Activated CD4-positive, alpha-beta T cell treated with anti-CD3 and anti-CD28 coated beads, Interleukin-2, amount 50 U/mL, for 1 hour (primary cell): ENCODE measurements at places on chromosomes 7 and 10.

DNA sequence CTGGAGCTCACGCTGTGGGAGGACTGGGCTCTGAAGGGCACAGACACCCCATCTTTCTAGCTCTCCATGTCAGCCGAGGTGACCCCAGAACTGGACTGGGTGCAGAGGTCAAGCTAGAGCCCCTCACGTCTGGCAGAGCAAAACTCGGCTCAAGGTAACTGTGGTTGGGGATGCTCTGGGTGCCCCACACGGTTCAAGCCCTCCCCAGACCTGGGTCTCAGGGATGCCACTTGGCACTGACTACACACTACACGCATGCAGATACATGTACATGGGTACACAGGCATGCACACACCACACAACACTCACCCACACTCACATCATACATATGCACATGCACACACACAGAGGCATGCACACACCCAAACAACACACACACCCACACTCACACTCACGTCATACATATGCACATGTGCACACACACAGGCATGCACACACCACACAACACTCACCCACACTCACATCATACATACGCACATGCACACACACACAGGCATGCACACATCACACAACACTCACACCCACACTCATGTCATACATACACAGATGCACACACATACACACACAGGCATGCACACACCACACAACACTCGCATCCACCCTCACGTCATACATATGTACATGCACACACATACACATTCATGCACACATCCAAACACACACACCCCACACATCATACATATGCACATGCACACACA, 219.3 kb downstream of the DNAJB6 start:
- no peak for DNase-seq

DNA sequence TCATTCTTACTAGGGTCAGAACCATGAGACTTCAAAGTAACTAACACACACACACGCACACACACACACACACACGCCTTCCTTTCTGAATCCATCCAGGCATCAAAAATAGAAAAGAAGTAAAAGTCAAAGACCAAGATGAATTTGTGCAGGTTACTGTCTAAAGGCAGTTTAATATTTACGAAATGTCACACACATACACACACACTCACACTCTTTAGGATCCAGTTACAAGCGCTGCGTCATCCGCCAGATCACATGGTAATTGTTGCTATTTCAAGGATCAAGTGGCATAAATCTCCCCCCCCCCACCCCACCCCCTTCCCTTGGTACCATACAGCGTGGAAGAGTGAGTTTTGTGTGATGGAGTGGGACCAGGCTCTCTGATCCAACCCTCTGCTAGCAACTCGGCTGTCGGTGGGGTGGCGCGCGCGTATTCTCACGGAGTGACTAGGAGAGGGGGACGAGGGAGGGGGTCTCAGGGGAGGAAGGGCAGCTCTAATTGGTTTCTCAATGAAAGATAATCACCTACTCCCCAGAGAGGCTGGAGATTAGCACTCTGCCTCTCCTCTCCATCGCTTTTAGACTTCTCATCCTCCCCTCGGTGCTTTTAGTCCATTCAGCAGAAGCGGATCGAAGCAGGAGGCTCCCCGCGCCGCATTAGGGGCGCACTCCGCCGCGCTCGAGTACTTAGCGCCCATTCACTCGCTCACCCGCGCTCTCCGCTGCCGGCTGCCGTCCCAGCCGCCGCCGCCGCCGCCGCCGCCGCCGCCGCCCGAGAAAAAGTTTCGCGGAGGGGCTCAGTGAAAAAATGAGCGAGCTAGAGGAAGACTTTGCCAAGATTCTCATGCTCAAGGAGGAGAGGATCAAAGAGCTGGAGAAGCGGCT, 83.5 kb upstream of the PRKG1 start:
- DNase-seq = no peak

GRCh38 chr7:154841731-154842331, 161.1 kb downstream of the PAXIP1 start:
- DNase-seq = no peak

DNA sequence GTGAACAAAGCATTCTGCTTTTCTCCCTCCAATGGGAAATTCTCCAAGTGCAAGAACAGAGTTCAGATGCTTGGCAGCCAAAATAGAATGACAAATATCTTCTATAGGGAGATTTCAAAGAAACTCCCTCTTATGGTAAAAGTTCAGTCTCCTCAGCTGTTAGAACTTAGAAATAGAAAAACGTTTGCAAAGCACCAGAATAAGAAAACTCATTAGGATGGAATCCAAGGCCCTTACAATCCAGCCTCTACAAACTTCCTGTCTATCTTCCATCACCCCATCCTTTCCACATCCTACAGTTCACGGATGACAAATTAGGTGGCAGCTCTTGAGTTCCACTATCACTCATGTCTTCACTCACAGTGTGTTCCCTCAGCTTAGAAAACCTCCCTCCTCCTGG, 25.7 kb downstream of the FAM13C start:
- DNase-seq = no peak

- DNase-seq = no peak
Measured at GRCh38 chr7:70726951-70727378, 405.0 kb upstream of the GALNT17 start.

- no peak for DNase-seq
Measured at GRCh38 chr10:44035474-44036197, 349.3 kb downstream of the CXCL12 start.

- DNase-seq = peak; percentile 20
Measured at GRCh38 chr7:55641273-55641691, 69.0 kb upstream of the VOPP1 start.

- DNase-seq = no peak
Measured at GRCh38 chr10:100496567-100496966, 23.1 kb downstream of the SEC31B start.

GRCh38 chr7:110760341-110760740, 330.6 kb upstream of the LRRN3 start:
- no peak for DNase-seq

DNA sequence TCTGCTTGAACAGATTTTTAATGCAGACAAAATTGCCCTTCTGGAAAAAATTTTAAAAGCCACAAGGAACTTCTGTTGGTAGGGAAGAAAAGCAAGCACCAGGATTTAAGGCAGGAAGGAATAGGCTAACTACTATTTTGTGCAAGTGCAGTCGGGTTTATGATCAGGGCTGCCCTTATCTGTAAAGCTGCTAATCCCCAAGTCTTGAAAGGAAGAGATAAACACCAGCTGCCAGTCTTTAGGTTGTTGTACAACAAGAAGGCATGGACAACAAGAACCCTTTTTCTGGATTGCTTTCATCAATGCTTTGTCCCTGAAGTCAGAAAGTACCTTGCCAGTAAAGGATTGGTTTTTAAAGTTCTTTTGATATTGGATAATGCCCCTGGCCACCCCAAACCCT, 40.7 kb downstream of the RALA start:
- DNase-seq = no peak

GRCh38 chr10:53029449-53029848, 256.9 kb upstream of the MBL2 start:
- DNase-seq = no peak

- no peak for DNase-seq
Measured at GRCh38 chr7:50145226-50145625, 52.2 kb upstream of the ZPBP start.

- DNase-seq = no peak
Measured at GRCh38 chr7:72163271-72163670, 248.9 kb downstream of the CALN1 start.
